Stimulated activated CD4-positive, alpha-beta T cell treated with anti-CD3 and anti-CD28 coated beads, Interleukin-2, amount 100 ng/mL, for 4 hours (primary cell): ENCODE measurements at places on chromosomes 11 and 22.

- no peak for DNase-seq
These were observed 31.7 kb downstream of the FLRT1 start for GRCh38 chr11:64067230-64067993.

DNA sequence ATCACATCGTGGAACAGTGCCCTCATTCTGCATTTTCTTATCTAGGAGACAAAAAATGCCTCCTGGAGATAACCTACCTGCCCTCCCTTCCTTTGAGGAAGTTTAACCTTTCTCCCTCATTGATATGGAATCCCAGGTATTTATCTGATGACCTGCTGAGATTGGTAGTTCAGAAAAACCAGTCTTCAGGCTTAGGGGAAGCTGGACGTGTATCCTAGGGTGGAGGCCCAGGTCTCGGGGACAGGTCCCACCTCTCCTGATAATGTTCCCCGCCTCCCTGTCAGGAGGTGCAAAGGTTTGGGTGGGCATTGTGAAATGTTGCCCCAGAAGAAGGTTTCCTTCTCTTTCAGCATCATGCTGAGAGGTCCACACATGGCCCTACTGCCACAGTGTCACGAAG, 186.9 kb upstream of the NAV2 start:
- DNase-seq = no peak

DNA sequence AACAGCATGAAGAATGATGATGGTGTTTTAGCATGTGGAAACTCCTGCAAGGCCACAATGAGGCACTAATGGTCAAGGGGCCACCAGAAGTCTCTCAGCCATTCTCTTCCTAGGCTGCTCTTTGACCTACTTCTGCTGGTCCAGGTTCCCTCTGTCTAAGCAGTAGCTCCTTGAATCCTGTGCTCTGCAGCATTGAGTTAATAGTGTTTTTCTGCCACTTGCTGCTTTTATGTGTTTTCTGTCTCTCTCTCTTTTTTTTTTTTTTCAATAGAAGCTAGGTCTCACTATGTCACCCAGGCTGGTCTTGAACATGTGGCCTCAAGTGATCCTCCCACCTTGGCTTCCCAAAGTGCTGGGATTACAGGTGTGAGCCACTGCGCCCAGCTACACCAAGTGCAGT, 20.1 kb upstream of the AIFM3 start:
- DNase-seq = no peak

GRCh38 chr11:12893787-12894672, 115.1 kb upstream of the RASSF10 start:
- peak; percentile 15 for DNase-seq

DNA sequence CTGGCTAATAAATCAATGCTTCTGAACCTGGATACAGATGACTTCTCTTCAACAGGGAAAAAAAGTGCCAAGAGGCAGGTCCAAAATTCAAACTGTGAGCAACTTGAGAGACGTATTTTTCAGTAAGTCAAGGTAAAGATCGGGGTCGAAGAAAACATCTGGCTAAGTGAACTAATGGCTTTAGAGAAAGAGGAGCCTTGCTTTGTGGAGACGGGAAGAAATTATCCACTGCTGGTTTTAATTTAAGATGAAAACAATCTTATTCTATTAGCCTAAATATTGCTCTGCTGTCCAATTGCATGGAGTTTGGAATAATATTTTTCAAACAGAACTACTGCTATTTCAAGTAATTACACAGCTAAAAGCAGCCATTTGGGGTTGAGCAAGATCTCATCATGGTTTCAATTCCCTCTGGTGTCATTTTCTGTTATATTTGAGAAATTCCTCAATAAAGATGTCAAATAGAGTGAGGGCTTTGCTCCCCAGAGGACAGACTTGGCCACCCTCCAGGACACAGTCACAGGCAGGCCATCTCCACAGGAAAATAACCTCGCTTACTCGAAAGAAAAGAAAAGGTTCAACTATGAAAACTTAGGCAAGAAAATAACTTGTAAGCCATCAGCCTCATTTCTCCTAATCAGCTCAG, 29.8 kb downstream of the SCUBE1 start:
- DNase-seq = no peak

- DNase-seq = no peak
These were observed 66.9 kb downstream of the SCUBE1 start for GRCh38 chr22:43276321-43276720.

DNA sequence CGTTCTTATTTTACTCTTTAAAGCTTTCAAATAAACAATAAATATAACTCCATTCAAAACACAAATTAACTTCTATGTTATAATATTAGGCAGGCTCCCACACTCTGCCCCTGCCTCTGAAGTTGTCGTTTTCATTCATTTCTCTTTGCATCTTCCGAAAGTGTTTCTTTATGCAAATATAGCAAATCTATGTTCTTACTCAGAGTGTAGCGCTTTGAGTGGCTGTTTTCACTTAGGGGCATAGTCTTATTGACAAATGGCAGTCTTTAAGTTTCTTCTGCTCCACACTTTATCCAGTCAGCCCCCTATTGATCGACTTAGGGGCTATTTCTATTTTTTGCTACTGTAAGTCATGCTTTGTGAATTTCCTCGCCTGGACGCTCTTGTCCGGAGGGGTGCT, 45.3 kb upstream of the RTL6 start:
- DNase-seq = no peak

DNA sequence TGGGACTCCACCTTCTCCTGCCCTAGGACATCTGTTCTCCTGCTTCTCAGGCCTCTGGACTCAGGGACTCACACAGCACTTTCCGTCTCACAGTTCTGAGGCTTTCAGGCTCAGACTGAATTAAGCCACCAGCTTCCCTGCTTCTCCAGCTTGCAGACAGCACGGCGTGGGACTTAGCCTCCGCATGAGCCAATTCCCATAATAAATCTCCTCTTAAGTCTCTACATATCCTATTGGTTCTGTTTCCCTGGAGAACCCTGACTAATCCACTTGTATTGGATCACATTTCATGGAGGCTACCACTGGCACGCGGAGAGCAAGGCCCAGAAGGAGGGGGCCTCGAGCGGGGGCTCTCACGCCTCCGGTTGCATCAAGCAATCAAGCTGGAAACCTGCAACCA, 1313.6 kb downstream of the TBC1D22A start:
- DNase-seq = no peak

DNA sequence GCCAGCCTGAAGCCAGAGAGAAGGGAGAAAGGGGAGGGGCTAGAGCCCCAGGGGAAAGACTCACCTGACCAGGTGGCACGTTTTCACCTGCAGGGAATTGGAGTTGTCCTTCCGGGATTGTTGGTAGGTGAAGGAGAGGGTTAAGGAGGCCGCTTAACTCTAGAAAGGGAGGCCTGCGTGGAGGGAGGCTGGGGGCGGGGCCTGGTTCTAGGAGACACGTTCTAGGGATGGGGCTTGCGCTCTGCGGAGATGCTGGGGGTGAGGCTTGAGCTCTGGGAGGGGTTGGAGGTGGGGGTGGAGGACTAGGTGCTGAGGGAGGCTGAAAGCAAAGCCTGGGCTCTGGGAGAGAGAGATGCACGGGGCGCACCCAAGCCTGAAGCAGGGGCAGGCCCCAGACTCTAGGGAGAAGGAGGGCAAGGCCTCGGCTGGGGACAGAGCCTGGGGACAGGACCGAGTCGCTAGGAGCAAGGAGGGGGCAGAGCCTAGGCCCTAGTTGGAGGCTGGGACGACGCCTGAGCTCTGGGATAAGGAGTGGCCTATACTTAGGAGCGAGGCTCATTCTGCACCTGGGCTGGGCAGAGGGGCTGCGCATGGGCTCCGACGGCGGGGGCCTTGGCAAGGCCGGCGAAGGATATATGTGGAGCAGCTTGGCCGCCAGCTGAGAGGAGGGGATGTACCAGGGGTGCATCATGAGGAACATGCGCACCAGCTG, 2.4 kb downstream of the RASGRP2 start:
- no peak for DNase-seq

DNA sequence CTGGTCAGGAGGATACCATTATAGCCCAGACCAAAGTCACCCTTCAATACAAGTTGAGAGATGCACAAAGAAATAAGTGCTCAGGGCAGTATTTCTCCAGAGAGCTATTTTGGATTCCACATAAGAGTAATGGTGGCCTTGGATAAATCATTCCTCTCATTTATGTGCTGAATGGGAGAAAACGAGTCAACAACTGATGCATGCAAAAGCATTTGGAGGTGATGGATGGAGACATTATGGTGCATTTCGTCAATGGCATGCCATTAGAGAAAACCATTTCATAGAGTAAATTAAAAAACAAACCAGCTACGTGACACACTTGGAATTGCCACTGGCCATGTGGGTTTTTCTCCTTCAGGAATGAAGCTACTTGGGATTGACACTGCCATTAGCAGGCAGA, 81.2 kb downstream of the ARL14EP start:
- no peak for DNase-seq

DNA sequence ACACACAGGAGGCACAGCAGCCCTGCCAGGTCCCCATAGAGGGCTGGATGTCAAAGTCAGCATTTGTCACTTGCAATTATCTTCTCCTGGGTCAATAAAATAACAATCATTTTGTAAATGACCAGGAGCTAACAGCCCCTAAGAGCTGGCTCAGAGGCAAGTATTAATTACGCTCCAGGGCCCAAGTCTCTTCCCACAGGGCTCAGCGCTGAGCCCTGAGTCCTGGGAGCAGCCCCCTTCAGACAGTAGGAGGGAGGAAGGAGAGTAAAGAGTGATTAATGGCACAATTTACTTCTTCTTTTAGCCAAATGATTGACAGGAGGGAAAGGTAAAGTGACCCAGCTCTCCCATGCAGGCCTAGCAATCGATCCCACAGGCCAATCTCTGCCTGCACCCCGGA, 99.0 kb upstream of the DRD2 start:
- DNase-seq = no peak

- DNase-seq = no peak
These were observed 67.0 kb downstream of the APOL5 start for GRCh38 chr22:35784633-35785032.

DNA sequence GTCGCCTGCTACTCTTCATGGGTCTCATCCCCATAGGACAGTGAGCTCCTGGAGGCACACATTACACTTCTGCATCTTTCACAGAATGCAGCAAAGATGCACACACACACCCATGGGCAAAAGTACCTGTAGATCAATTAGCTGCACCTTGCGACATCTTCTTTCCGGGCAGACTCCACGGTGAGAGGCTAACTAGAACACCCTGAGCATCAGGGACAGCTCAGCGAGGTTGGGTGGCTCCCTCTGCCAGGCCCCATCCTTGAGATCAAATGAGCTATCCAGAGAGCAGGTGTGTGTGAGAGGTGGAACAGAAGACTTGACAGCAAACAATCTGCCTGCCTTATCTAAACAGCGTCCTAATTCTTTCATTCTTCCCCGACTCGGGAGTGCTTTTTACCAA, 96.1 kb upstream of the BID start:
- no peak for DNase-seq

- DNase-seq = no peak
These were observed 417.9 kb upstream of the DDI1 start for GRCh38 chr11:103618528-103618927.

DNA sequence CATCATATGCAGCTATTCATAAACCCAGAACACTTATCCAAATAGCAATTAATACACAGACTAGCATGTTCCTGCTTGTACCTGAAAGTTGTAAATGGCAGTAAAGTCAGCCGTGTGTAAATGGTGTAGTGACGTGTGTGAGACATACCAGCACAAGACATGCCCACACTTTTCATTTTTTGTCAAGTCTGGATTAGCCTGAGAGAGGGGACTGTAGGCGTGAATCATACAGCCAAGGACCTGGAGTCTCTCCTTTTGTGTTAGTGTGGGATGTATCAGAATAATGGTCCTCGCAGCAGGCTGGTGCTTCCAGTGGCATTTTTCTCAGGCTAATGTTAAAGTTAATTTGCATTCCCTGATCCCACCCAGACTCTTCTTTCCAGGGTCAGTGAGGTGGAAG, 116.8 kb upstream of the BMAL1 start:
- no peak for DNase-seq

DNA sequence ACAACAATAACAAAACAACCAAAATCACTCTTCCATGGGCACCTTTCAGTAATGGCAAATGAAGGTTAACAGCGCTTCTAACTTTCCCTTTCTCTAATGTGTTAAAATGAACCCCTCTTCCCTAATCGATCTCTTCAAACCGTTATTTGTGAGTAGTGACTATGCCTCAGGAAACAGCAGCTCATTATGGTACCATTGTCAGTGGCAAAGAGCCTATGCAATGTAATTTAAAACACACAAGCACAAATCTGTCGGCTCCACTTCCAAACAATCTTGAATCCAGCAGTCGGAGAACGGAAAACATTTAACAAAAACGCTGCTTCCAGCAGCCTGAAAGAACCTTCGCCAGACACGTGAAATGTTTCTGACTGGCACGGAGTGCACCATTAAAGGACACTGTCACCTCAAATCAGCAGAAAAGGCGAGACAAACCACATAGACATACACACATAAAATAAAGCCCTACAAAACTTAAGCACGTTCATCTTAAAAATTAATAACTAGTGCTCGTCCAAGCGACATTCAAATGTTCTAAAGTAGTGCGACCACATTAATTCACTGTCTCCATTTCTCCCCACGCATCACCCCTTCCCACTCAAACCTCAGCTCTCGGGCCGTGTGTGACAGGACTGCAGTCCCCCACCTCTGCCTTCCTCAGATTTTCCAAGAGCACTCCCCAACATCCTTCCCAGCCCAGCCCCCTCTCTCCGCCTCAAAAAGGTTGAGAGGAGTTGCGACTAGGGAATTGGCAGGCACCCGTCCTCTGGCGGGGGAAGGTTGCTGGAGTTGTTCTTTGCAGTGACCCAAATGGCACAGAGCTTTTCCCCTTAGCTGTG, 748 bp downstream of the RAB30 start:
- no peak for DNase-seq

GRCh38 chr11:123461164-123461563, 31.1 kb downstream of the GRAMD1B start:
- DNase-seq = no peak

GRCh38 chr11:87722756-87723565, 452.3 kb downstream of the RAB38 start:
- no peak for DNase-seq

DNA sequence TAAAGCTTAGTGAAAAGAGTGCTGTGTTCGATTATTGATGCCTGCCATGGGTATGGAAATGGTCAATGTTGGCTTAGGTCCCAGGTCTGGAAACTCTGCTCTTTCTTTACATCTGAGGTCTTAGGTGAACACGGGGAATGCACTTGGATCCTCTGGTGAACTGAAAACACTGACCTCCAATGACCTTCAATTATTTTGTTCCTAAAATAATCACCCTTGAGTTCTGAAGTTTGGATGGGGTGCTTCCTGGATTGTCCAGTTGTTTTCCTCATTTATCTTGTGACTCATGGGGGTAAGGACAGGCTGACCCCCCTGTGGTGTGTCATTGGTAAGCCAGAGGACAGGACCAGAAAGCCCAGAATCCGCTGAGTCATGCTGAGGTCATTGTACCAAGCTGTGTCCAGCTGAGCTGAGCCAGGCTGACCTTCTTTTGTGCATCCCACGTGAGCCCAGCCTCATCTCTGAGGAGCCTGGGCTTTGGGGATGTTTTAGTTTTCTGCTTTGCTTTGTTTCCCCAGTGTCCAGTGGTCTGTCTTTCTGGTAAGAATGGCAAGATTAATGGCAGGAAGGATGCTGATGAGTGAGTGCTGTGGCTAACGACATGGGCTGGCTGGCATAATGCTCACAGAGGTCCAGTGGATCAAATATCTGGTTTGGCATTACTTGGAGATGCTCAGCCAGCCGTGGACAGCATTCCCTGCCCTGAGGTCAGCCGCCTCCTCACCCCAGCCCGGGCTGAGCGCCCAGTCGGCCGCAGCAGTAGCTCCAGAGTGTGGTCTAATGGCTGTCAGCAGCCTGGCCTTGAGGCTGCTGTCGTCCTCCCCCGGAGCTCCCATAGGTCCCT, 35.6 kb downstream of the AMPD3 start:
- no peak for DNase-seq

- no peak for DNase-seq
These were observed 2.7 kb upstream of the MYRF start for GRCh38 chr11:61749591-61750217.
